Stimulated activated CD4-positive, alpha-beta T cell treated with anti-CD3 and anti-CD28 coated beads, Interleukin-1b, Interleukin-23, amount 100 ng/mL, for 1 hour (primary cell): ENCODE measurements at places on chromosomes 11 and 22.

- no peak for DNase-seq
These were observed 104.1 kb upstream of the E2F8 start for GRCh38 chr11:19344661-19345518.

GRCh38 chr11:57501953-57502352 is 13.5 kb downstream of the SLC43A1 start:
- no peak for DNase-seq

GRCh38 chr11:110763249-110764011 is 51.2 kb upstream of the ARHGAP20 start:
- DNase-seq = no peak

GRCh38 chr11:5553343-5553742 is 5.0 kb upstream of the OR52H1 start:
- DNase-seq = no peak

GRCh38 chr11:62680825-62681240 is 2.0 kb upstream of the UBXN1 start:
- DNase-seq = no peak

- no peak for DNase-seq
These were observed 39.9 kb downstream of the SERGEF start for GRCh38 chr11:17972987-17973386.

- no peak for DNase-seq
These were observed 17.7 kb upstream of the SCGB1D1 start for GRCh38 chr11:62172294-62172693.

DNA sequence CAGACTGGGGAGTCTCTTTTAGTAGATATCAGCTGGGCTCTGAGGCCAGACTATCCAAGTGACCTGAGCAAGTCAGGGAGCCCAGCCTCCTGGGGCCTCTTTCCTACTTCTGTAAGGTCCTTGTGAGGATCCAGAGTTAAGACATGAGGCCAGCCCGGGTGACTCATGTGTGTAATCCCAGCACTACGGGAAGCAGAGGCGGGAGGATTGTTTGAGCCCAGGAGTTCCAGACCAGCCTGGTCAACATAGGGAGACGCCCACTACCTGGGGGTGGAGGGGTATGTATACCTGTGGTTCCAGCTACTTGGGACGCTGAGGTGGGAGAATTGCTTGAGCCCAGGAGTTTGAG is 36.9 kb upstream of the POLA2 start:
- no peak for DNase-seq

- DNase-seq = no peak
These were observed 388.1 kb upstream of the B3GAT1 start for GRCh38 chr11:134800130-134800529.

- no peak for DNase-seq
These were observed 670.0 kb upstream of the KIRREL3 start for GRCh38 chr11:127670374-127671119.

GRCh38 chr11:109040303-109040702 is 375.4 kb downstream of the DDX10 start:
- DNase-seq = no peak

GRCh38 chr11:134230339-134230738 is 5.9 kb downstream of the VPS26B start:
- no peak for DNase-seq

DNA sequence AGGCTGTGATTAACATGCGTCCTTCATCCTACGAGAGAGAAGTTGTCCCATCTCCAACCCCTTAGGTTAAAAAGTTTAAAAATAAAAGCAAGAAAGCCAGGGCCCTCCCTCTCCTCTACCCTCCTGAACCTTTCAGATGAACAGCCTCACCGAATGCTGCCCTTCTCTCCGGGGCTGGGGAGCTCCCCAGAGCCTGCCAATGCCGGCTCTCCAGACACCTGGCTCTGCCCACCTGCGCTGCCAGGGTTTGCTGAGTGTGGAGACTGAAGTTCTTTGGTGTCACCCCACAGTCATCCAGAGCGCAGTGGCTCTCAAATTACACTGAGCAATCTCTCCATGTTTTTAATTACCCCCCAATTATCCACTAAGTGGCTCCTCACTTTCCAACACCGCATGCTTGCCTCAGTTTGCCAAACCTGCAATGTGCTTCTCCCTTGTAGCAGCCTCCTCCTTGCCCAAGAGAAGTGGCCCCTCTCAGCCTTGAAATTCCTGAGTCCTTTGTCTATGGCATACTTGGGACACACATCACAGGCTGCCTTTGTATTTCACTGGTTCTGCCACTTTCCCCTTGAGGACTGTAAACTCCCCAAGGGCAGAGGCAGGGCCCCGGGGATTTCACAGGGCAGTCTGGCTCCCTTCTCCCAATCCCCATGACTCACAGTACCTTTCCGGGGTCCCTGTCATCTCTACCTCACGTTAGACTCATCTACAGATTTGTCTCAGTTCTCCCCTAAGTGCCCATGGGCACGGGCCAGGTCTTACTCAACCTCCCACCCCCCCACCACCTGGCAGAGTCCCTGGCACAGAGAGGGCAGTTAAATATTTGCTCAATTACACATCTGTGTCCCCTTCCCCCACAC is 2.0 kb downstream of the MYH9 start:
- DNase-seq = peak; percentile 56

DNA sequence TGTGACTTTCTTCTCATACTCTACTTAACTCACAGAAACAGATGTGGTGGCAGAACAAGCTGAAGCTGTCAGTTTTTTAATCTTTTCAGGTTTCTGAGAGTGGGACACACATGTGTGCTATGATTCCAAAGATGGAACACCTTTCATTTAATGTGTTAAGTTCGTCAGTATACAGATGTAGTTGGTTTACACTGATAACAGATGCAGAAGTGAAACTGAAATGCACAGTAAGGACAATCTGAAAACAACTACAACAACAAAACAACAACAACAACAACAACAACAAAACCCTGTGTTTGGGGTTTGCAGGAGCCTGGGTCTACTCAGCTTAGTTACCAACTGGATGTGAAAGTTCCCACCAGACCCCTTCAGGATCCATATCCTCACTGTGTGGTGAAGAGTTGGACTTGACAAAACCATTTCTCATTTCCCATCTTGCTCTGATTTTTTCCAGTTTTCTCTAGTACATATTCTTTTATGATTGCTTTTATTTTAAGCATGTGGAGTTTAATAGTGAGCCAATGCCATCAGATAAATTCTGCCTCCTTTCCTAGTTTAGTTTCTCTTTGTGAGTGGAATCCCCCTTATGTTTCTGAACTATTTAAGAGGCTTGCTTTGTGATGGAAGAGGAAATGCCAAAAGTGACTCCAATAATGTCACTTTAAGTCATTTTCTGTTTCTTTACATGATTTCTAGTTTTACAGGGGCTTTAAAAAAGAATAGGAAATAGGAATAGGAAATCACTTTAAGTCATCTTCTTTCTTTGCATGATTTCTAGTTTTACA is 47.8 kb downstream of the ARHGAP42 start:
- no peak for DNase-seq

- DNase-seq = no peak
These were observed 19.0 kb downstream of the EIF1AD start for GRCh38 chr11:65982824-65983588.

- DNase-seq = no peak
These were observed 11.4 kb downstream of the BCL9L start for GRCh38 chr11:118914178-118914918.
